ENCODE measurements at places on chromosomes 12 and 14. TPM values are rescaled to one million over a fixed set of nuclear protein-coding genes. Genes with fewer than 3 reads are reported as not detected.

Gene PXN
- total RNA-seq = 117 TPM

DNA sequence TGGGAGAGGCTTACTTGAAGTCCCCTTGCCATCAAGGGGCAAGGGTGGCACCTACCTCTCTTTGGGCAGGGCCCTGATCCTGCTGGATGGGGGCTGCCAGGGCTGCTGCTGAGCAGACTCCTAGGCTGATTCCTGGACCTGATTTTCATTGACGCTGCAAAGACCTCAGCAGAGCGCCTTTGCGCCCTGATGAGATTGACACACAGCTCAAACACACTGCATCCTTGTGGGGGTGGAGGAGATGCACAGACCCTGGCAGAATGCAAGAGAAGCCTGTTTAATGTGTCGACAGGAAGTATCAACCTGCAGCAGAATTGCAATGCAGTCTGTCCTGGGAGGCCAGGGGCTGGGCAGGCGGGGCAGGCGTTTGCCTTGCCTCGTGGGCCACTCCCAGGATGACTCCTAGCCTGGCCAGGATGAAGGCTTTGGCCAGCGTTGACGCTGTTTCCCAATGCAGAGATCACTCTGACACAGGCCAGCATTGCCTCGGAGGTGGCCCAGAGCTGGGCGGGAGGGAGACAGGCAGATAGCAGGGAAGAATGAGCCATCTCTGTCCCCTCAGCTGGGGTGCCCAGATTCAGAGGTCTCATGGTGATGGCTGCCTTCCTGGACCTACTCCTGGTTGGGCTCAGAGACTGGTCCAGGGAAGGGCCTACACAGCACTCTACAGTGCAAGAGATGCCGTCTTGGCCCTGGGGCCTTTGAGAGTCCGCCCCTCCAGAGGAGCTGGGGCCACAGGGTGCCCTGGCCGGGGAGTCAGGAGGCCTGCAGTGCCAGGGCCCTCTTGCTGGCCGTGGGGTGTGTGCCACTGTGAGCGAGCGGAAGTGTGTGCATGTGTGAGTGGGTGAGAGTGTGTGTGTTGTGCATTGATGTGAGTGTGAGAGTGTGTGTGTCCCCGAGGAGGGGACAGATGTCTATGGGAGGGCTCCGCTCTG lies 108.3 kb downstream of the KIF26A start:
- H3K4me3 ChIP-seq = no peak overlapping the region
- H3K27me3 ChIP-seq = no peaks in the 10 kb centered on the region
- no peaks in the 10 kb centered on the region for H3K36me3 ChIP-seq
- DNase-seq = peak; percentile 77
- no peak overlapping the region for H3K27ac ChIP-seq

- no peak overlapping the region for H3K4me3 ChIP-seq
- DNase-seq = no peak
- no peak overlapping the region for H3K27ac ChIP-seq
- H3K27me3 ChIP-seq = no peaks in the 10 kb centered on the region
- H3K36me3 ChIP-seq = no peaks in the 10 kb centered on the region
Measured at GRCh38 chr12:28390761-28391385, 200.6 kb downstream of the CCDC91 start.

DNA sequence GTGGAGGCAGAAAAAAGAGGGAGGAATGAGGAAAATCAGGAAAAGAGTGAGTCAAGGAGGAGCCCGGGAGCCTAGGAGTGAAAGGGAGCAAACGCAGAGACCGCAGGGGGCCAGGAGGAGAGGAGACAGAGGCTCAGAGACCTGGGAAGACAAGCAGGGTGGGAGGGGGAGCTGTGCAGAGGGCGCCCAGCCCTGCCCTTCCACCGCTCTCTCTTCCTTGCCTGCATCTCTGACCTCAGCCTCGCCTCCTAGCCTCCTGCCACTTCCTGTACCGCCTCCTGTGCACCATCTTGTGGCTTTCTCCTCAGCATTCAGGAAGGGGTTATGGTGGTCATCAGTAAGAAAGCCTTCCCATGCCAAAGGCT lies 1.3 kb downstream of the CLSTN3 start:
- no peaks in the 10 kb centered on the region for H3K36me3 ChIP-seq
- H3K4me3 ChIP-seq = no peak overlapping the region
- no peaks in the 10 kb centered on the region for H3K27me3 ChIP-seq
- no peak for DNase-seq

- H3K36me3 ChIP-seq = no peaks in the 10 kb centered on the region
- no peak overlapping the region for H3K4me3 ChIP-seq
- H3K4me1 ChIP-seq = peaks cover 24% of the 10 kb centered on the region
- H3K27ac ChIP-seq = peak overlapping the region; percentile 38
Measured at GRCh38 chr12:58425481-58426392, 484.4 kb downstream of the ATP23 start.

Gene FSCB
- total RNA-seq = not detected

Gene TRAFD1
- 32.5 TPM for total RNA-seq

- DNase-seq = no peak
- no peaks in the 10 kb centered on the region for H3K4me1 ChIP-seq
- H3K27ac ChIP-seq = no peak overlapping the region
- H3K36me3 ChIP-seq = no peaks in the 10 kb centered on the region
- no peak overlapping the region for H3K4me3 ChIP-seq
- H3K27me3 ChIP-seq = no peaks in the 10 kb centered on the region
Measured at GRCh38 chr12:64890873-64891468, 66.5 kb downstream of the TBC1D30 start.

DNA sequence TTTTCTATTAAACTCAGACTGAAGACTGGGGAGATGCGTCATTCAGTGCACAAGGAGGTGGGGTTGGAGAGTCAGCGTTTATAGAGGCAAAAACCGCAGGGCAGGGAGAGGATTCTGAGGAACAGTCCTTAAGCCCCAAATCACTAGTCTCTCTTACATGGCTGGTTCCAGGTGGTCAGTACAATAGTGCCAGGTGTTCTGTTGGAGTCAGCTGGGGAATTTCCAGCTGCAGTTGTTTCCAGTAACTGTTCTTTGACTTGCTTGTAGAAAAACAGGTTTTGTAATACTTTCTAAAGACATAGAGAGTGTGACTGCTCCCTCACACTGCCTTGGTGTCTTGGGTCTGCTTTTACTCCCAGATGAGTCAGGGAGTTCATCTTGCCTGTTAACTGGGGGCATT lies 192.2 kb downstream of the TMTC3 start:
- no peak overlapping the region for H3K4me3 ChIP-seq
- no peak for DNase-seq
- no peak overlapping the region for H3K27ac ChIP-seq
- no peaks in the 10 kb centered on the region for H3K36me3 ChIP-seq
- H3K4me1 ChIP-seq = no peaks in the 10 kb centered on the region

Gene OR4N2
- not detected for total RNA-seq

Gene C14orf119
- total RNA-seq = 58.9 TPM

DNA sequence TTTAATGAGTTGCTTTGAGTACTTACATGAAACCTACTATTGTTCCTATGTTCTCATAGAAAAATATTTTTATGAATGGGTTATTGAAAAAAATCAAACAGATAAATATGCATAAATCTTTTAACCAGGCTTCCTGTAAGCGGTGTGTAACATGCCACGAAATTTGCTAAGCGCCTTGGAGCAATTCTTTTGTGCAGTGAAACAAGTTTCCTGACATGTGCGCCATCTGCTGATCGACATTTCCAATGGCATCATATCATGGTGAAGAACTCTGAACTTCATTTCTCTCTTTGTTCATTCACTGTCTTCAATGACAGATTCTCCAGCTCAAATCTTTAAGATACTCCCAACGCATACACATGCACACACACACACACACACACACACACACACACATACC lies 145.6 kb upstream of the NAV3 start:
- no peaks in the 10 kb centered on the region for H3K27me3 ChIP-seq
- no peaks in the 10 kb centered on the region for H3K36me3 ChIP-seq
- DNase-seq = peak; percentile 85
- no peak overlapping the region for H3K27ac ChIP-seq
- H3K4me3 ChIP-seq = peak overlapping the region; percentile 31
- no peaks in the 10 kb centered on the region for H3K4me1 ChIP-seq

All from adrenal gland (tissue), 19 donors.